ENCODE measurements at places on chromosomes 13 and 19.

- no peak for DNase-seq
Observed at GRCh38 chr19:56153507-56153906, 12.4 kb downstream of the ZNF444 start.

- DNase-seq: no peak
Observed at GRCh38 chr13:33913829-33914228, 95.9 kb downstream of the RFC3 start.

GRCh38 chr13:81048026-81048461 lies 707.1 kb upstream of the SPRY2 start:
- DNase-seq: no peak

DNA sequence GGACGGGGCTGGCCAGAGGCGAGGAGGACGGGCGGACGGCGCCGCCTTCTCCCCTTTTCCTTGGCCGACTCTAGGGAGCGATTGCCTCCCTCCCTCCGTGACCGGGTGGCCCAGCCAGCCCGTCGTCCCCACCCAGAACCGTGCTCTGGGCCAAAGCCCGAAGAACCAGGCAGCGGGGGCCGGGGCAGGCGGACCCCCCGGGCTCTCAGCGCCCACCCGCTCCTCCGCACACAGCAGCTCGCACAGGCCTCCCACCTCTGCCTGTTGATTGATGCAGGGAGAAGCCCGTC lies 9.3 kb upstream of the MARCHF2 start:
- no peak for DNase-seq

DNA sequence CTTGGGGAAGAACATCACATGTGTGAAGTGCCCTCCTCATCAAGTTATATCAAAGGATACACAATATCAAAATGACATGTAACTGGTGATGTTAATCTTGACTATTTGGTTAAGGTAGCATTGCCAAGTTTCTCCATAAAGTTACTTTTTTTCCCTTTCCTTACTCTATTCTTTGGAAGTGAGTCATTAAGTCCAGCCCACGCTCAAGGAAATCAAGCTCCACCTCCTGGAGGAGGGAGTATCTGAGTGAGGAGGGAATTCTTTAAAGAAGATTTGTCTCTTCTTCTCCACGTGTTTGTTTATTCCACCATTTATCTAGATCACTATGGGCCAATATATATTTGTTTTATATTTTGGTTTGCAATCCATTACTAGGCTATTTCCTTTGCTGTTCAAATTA lies 33.6 kb upstream of the FNDC3A start:
- DNase-seq: no peak

DNA sequence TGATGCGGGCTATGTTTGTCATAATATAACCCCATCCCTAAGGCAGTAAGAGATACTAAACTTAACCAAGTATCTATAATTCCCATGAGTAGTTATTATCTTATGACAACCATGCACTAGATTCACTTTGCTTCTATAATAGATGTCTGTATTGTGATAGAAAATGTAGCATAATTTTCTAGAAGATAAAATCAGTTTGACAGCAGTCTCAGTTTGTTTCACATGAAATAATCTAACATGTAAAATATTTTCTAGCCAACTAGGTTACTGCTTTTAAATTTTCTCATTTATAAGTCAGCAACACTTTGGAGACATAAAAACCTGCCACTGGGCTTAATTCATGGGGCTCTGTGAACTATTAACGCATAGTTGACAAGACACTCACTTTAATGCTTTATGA lies 1410.7 kb upstream of the ATXN8OS start:
- no peak for DNase-seq

DNA sequence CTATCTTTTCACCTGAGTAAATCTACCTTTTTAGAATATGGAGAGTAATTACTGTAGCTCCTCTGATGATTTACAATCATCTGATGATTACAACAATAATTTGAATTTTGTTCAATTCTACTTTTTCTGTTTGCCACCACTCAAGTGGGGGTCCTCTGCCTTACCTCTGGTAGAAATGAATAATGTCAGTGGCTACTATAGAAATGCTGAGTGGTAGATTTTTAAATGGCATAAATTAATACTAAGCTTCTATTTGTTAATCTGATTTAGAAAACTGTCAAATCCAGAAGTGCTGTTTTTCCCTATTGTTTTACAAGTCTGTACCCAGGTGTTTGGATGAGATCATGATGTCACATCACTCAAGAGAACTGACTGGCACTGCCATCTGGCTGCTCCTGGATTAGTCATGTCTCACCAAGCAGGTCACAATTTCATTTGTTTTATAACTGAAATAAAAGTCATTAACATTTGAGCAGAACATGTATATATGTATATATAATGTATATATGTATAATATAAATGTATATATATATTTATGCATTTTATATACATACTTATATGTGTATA lies 494.8 kb downstream of the TBC1D4 start:
- no peak for DNase-seq

DNA sequence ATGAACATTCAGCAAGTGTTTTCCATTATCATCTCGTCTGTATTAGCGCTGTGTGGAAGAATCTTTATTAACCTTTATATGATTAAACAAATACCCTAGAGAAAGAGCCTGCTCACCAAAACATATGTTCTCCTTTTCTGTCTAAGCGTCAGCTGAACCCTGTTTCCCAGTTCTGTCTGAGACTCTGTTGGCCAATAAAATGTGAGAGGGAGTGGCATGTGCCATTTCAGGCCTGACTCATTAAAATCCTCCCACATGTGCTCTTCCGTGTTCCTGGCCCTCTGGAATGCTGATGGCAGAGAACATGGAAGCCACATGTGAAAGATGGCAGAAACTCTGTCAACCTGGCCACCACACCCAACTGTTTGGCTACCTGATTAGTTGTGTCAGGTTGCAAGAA lies 181.9 kb upstream of the EDNRB start:
- DNase-seq: no peak

- DNase-seq: no peak
Observed at GRCh38 chr19:50897191-50897607, 14.0 kb downstream of the KLK4 start.

GRCh38 chr13:110024645-110024980 lies 238.2 kb upstream of the IRS2 start:
- no peak for DNase-seq

DNA sequence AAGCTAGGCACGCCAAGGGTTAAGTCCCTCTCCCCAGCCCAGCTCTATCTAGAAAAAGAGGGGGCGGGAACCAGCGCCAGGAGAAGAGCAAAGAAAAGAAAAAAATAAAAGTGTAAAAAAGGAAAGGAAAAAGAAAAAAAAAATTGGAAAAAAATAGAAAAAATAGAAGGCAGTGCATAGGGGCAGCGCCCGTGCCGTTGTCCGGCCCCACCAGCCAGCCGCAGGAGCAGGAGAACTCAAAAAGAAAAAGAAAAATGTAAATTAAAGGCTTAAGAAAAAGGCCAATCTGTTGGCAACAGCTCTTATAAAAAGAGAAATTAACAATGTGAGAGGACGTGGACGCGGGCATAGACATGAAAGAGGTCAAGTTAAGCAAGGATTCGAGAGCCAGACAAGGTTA lies 105.4 kb upstream of the ZNF98 start:
- DNase-seq: no peak

DNA sequence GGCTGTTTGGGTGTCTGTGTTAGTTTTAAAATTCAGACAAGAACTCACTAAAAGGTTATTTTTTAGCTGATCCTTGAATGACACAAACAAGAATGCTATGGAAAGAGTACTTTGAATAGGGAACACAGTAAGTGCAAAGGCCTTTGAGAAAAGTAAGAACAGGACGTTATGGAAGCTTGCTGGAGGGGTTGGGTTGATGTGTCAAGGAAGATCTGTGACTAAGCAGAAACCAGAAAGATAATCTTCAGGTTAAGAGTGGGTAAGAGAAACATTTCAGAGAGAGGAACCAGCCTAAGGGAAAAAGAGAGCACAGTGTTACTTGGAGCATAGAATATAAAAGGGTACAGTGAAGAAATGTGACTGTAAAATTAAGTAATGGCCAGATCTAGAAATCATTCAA lies 41.2 kb upstream of the TRPC4 start:
- DNase-seq: no peak

All from esophagus muscularis mucosa (tissue), 4 donors.